ENCODE measurements at places on chromosomes 4 and X. TPM values are rescaled to one million over a fixed set of nuclear protein-coding genes. Genes with fewer than 3 reads are reported as not detected.

- H3K27ac ChIP-seq = no peak overlapping the region
- H3K4me1 ChIP-seq = no peaks in the 10 kb centered on the region
- DNase-seq = no peak
- no peaks in the 10 kb centered on the region for H3K27me3 ChIP-seq
- H3K4me3 ChIP-seq = no peak overlapping the region
- H3K36me3 ChIP-seq = no peaks in the 10 kb centered on the region
Observed at GRCh38 chr4:100420571-100420970, 97.3 kb downstream of the EMCN start.

DNA sequence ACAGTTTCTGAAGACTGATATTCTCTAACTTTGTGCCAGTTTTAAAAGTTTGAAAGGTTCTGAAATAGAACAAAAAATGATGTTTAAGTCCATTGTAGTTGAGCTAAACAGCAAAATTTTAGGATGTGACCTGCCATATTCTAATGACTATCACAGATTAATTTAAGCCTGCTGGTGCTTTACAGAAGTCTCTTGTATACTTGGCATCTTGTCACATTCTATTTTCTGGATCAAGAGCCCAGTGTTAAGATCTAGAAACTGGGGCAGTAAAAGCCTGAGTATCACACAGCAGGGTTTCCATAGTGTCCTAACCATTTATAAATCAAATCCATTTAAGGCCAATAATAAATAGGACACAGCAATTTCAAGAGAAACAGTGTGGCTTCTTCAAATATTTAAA is 12.4 kb downstream of the FSTL5 start:
- no peak overlapping the region for H3K27ac ChIP-seq
- no peaks in the 10 kb centered on the region for H3K36me3 ChIP-seq
- H3K4me1 ChIP-seq = no peaks in the 10 kb centered on the region
- DNase-seq = no peak
- H3K4me3 ChIP-seq = no peak overlapping the region

DNA sequence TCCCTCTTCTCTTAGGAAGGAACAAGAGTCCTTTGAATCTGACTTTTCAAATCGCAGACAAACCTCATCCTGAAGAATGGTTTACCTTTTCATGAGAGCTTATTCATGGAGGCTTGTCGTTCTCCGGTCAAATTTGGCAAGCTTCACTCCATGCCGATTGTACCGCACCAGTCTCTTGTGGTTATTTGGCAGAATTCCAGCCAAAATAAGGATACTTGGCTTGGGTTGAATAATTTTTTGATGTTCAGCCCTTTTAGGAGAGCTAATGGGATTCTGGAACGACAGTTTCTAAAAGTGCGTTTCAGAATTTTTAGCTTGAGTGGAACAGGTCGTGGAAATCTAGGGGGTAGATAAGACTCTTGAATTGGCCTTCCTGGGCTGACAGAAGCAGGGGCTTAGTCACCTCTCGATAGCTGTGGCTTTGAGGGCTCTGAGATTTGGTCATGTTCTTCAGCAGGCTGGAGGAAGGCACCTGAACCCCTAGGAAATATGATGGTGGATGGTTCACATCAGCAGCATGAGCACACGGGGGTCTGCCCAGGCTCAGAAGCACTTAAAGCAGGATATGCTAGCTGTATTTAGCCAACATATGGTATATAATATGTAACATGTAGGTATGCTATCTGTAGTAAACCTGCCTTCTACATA is 1.5 kb downstream of the KLHL2 start:
- H3K36me3 ChIP-seq = no peaks in the 10 kb centered on the region
- no peaks in the 10 kb centered on the region for H3K4me1 ChIP-seq
- no peak overlapping the region for H3K27ac ChIP-seq
- no peak for DNase-seq
- H3K27me3 ChIP-seq = no peaks in the 10 kb centered on the region

ARR3 gene
- not detected for total RNA-seq

ARHGAP6 gene
- total RNA-seq = 36.2 TPM

H2BW2 gene
- not detected for total RNA-seq

Measured in sigmoid colon (tissue), 7 donors.